ENCODE measurements at places on chromosomes 6 and 20.

- DNase-seq, result no peak
Measured at GRCh38 chr20:36527331-36528125, 13.8 kb upstream of the MYL9 start.

DNA sequence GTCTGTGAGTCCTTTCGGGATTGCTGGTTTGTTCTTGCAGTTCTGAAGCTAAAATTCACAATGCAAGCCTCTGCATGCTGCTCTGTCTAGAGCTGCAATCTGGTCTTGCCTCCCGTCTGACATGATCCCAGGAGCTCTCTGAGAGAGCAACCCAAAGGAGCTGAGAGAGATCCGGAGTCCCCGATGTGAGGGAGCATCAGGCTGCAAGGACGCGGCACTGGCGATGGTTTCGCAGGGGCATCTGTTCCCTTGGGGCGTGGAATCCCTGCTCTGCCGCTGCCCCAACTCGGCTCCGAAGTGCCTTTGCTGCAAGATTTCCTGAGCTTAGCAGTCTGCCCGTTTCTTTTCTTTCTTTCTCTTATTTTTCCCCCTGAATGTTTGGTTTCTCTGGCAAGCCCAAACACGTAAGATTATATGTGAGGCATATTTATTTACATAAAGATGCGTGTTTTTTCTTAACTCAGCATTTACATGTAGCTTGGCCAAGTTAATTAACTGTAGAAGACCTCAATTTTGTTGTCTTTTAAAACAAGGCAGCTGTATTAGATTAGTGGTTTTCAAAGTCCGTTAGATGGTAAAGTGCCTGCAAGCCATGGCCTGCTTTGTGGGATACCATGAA is 873.0 kb downstream of the KIF16B start:
- DNase-seq, result no peak

- no peak for DNase-seq
Measured at GRCh38 chr6:14742171-14742570, 503.7 kb upstream of the JARID2 start.

- no peak for DNase-seq
Measured at GRCh38 chr6:112865131-112865530, 518.0 kb downstream of the RFPL4B start.

GRCh38 chr6:163338671-163339405 is 75.7 kb upstream of the QKI start:
- DNase-seq, result no peak

GRCh38 chr6:95599706-95600105 is 22.4 kb downstream of the MANEA start:
- no peak for DNase-seq

DNA sequence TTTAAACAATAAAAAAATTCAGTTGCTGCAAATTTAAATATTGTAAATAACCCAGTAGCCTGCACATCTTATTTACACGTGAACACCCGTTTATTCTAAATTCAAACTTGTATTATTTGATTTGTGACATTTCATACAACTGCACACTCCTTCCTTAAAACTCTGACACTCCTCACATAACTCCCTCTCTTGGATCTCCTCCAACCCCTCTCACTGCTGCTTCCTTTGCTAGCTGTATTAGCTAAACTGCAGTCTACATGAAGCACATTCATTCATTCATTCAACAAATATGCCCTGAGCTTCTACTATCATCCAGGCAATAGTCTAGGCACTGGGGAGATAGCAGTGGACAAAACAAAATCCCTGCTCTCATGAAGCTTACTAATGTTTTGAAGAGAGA is 47.0 kb downstream of the FBXL4 start:
- DNase-seq, result no peak

DNA sequence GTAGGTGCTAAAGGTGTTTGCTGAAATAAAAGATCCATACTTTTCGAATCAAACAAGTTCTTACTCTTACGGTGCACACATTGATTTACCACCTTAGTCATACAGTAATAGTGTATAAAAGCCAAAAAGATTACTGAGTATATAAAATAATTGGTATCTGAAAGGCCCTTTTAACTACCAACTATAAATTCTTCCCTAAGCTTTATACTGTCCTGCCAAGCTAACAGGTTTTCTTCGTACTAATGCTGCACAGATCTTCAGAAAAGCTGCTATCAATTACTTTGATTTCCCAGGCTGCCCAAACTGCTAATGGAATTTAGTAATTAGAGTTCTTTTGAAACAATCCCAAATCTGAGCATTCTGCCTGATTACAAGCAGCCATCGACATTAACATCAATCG is 97.5 kb downstream of the PRKN start:
- DNase-seq, result no peak

GRCh38 chr20:21075471-21075870 is 30.7 kb downstream of the LINC00237 start:
- no peak for DNase-seq

DNA sequence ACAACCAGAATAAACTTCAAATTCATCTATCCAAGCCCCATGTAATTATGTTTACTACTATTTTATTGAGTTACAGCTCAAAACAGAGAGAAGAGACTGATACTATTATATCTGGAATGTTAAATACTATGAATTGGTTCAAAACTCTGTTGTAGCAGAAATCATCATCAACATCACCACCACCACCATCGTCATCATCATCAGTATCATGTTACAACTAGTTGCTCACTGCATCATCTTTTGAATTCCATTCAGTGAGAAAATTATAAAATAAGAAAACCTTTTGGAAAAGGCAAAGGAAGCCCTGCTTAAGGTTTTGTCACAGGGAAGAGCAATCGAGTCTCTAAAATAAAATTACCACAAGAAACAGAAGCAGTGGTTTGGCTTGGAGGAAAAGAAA is 36.2 kb upstream of the THEMIS start:
- no peak for DNase-seq

- DNase-seq, result no peak
Measured at GRCh38 chr20:57451795-57452661, 60.8 kb downstream of the RBM38 start.

- DNase-seq, result no peak
Measured at GRCh38 chr20:15618912-15619311, 954.3 kb downstream of the KIF16B start.

DNA sequence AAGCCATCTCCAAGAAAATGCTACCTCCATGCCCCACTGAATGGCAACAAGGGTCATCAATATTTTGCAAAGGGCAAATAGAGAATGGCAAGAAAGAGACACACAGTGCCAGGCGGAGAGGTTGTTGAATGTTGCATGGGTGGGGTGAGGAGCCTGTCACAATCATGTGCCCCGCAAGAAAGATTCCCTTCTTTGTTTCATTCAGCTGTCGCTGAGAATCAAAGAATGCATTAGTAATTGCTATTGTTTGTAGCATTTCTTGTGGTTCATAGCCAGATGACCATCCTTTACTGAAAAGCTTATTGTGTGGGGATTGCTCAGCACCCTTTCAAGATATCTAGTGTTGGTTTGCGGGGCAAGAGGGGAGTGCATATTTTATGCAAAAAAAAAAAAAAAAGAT is 166.5 kb upstream of the QKI start:
- DNase-seq, result no peak

GRCh38 chr20:38685271-38685670 is 39.0 kb upstream of the SLC32A1 start:
- DNase-seq, result no peak

DNA sequence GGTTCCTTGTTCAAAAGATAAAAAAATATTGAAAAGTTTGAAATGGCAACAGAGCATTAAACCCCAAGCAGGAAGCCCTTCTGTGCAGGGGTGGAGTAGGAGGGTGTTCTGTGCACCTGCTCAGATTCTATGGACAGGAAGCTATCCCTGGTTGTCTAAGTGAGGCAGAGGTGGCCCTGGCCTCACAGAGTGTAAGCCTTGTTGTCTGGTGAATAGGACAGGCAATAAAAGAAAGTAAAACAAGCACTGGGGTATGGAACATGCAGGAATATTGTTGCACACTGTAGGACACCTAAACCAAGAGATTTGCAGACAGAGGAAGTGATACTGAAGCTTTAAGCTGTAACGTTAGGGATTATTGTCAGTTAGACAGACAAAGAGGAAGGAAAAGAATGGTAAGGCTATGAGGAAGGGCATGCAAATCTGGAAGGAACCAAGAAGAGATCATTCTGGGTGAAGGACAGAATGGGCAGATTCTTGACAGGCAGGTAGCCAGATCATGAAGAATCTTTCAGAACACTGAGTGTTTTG is 66.8 kb downstream of the TBC1D7 start:
- no peak for DNase-seq

- DNase-seq, result no peak
Measured at GRCh38 chr6:120202878-120203277, 853.3 kb upstream of the MAN1A1 start.

GRCh38 chr6:12408752-12409151 is 118.6 kb downstream of the EDN1 start:
- no peak for DNase-seq

DNA sequence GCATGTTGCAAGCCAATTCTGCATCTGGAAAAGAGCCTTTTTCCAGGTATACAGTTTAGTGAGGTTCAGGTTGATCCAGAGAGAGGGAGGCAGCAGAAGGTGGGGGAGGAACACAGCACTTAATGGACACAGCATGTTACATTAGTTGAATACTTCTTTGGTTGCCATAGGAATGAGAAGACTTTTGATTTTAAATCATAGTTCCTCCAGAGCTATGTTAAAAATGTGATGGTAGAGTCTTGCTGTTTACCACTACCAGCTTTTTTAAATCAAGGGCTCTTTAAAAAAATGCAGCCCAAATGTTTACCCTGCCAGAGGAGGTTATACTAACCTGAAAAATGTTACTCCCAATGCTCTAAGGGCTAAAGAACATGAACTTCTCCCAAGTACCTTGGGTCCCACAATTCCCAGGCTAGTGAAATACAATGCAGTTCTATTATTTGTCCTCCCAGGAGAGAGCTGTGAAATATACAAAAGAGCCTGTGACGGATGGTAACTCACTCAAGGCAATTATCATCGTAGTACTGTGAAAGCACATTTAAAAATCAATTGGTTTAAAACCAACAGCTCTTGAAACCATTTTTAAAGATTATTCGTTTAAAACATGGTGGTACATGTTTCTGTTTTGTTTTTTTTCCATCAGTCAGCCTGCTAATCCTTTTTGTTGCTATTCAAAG is 6.9 kb upstream of the PHACTR1 start:
- DNase-seq, result no peak

DNA sequence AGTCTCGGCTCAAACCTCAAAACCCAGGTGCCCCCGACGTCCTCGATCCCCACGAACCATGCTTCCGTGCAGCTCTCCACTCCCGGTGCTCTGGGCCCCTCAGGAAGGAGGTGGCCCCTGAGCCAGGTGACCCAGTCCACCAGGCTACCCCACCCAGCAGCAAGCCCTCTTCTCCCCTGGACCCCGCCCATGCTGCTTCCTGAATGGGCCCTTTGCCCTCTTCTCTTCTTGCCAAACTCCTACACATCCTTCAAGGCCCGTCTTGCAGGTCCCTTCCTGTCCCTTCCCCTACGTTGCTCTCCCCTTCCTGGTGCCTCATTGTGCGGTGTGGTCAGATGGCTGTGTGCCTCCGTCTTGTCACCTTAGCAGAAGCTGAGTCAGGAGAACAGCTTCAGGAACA is 3.4 kb upstream of the GATA5 start:
- no peak for DNase-seq
